ENCODE measurements at places on chromosomes 11 and 22. TPM values are rescaled to one million over a fixed set of nuclear protein-coding genes. Genes with fewer than 3 reads are reported as not detected.

DNA sequence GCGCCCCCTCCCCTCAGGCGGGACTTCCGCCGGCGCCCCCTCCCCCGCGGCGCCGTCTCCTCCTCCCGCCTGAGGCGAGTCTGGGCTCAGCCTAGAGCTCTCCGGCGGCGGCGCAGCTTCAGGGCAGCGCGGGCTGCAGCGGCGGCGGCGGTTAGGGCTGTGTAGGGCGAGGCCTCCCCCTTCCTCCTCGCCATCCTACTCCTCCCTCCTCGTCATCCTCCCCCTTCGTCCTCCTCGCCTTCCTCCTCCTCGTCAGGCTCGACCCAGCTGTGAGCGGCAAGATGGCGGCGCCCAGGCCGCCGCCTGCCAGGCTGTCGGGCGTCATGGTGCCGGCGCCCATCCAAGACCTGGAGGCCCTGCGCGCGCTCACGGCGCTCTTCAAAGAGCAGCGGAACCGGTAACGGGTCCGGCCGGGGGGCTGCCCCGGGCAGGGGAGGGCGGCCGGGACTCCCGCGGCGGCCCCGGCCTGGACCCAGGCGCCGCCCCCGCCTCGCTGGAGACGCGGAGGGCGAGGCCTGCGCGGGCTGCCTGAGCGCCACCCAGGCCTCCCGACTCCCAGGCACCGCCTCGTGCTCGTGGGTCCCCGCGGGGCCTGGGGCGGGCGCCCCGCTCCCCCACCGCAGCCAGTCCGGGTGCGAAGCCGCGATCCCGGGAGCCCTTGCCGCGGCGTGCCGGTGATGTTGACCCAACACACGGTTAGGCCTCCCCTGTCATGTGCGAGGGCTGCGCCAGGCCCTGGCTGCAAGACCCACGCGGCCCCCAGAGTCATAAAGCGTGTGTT is at the start of gene ATXN10:
ATXN10 (plus strand) TSS at position 52 of the 781 bp plus-strand sequence; CDS start at position 282, 230 bp downstream.
- H3K4me3 ChIP-seq = peak within 1 kb of the TSS; percentile 89
- H3K4me1 ChIP-seq = peaks cover 31% of the 10 kb centered on the region
- peaks cover 12% of the 10 kb centered on the region for H3K36me3 ChIP-seq
- peaks cover 7% of the 10 kb centered on the region for H3K27me3 ChIP-seq
- peak within 1 kb of the TSS; percentile 69 for H3K27ac ChIP-seq

DNA sequence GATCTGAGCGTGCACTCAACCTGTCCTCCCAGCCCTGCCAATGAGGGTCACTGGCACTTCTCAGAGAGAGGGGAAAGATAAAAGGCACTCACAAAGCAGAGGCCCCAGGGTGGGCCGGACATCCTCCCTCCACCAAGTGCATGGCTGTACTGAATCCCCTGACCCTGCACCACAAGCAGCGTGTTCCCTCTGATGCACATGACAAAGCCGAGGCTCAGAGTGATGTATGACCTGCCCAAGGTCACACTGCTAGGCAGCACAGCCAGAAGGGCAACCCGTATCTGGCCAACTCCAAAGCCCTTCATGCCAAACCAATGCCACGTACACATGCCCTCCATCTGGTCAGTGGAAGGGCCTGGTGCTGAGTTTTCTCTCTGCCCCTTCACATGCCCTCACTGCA is 22.1 kb downstream of the SPATA19 start:
- DNase-seq = no peak
- H3K27me3 ChIP-seq = peaks cover 3% of the 10 kb centered on the region
- H3K4me1 ChIP-seq = no peaks in the 10 kb centered on the region
- no peak overlapping the region for H3K27ac ChIP-seq

DNA sequence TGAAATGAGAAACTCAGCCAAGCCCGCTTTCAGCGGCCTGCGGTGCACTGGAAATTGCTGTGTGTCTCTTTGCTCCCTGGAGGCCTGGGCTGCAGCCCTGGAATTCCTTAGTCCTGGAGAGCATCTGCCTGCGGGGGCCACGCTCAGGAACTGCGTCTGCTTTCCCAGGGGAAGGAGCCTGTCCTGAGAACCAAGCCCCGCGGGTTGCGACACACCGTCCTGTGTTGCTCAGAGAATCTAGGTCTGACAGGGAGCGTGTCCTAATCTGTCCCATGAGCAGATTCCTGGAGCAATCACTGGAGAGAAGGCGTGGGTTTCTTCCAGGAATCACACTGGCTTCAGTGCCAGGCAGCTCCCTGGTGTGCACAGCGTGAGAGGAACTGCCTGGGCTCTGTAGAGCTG is 708.1 kb downstream of the BRD1 start:
- H3K4me1 ChIP-seq = no peaks in the 10 kb centered on the region
- no peak overlapping the region for H3K27ac ChIP-seq
- peaks cover 4% of the 10 kb centered on the region for H3K27me3 ChIP-seq
- H3K4me3 ChIP-seq = no peak overlapping the region
- H3K36me3 ChIP-seq = no peaks in the 10 kb centered on the region

DNA sequence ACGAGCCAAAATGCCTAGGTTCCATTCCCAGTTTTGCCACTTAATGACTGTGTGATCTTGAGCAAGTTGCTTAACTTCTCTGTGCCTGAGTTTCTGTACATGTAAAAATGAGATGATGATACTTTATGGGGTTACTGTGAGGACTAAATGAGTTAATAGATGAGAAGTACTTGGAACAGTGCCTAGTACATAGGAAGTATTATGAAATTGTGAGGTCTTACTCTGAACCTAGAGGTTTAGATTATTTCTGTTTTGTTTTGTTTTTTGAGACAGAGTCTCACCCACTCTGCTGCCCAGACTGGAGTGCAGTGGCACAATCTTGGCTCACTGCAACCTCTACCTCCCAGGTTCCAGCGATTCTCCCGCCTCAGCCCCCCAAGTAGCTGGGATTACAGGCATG is 227.0 kb upstream of the POU2AF2 start:
- no peak for DNase-seq
- no peaks in the 10 kb centered on the region for H3K36me3 ChIP-seq
- peaks cover 4% of the 10 kb centered on the region for H3K27me3 ChIP-seq
- H3K4me3 ChIP-seq = no peak overlapping the region
- no peak overlapping the region for H3K27ac ChIP-seq

GRCh38 chr11:113199866-113200265 is 114.5 kb upstream of the TTC12 start:
- no peaks in the 10 kb centered on the region for H3K36me3 ChIP-seq
- H3K27me3 ChIP-seq = peaks cover 16% of the 10 kb centered on the region
- no peak overlapping the region for H3K4me3 ChIP-seq
- DNase-seq = no peak

GRCh38 chr11:87397011-87397865 is 359.5 kb downstream of the TMEM135 start:
- no peak overlapping the region for H3K4me3 ChIP-seq
- no peak for DNase-seq
- H3K36me3 ChIP-seq = no peaks in the 10 kb centered on the region
- peaks cover 11% of the 10 kb centered on the region for H3K27me3 ChIP-seq

DNA sequence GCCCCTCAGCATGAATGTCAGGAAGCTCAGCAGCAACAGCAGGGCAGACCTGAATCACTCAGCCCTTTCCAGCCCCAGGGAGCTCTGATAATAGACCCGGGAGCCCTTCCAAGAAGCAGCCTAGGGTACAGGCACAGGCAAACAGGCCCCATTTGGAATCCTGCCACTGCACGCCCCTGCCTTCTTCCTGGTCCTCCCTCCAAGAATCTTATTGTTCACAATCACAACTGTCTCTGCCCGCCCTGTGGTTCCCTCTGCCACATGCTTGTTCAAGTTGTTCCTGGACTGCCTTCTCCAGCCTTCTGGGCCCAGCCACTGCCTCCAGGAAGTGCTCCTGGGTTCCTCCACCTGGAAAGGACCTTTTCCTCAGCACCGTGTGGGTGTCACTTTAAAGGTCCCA is 54.6 kb downstream of the LRRC32 start:
- H3K27me3 ChIP-seq = peaks cover 13% of the 10 kb centered on the region
- H3K36me3 ChIP-seq = no peaks in the 10 kb centered on the region
- no peak overlapping the region for H3K27ac ChIP-seq

- H3K4me1 ChIP-seq = peaks cover 40% of the 10 kb centered on the region
- no peak overlapping the region for H3K27ac ChIP-seq
- DNase-seq = no peak
- no peaks in the 10 kb centered on the region for H3K27me3 ChIP-seq
Measured at GRCh38 chr11:117016246-117016645, 82.0 kb downstream of the SIK3 start.

DNA sequence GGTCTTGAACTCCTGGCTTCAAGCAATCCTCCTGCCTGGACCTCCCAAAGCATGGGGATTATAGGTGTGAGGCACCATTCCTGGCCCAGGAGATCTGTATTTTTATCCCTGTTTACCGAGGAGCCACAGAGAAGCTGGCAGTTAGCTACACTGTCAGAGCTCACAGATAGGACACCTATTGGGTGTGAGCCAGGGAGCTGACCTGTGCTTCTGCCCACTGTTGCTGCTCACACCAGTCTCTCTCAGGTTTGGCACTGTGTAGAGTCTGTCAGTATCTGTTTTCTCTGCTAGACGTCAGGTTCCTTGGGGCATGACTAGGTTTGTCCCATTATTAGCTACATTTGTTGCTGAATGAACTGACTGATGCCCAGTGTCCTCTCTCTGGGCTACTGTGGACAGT is 17.5 kb downstream of the PPP6R2 start:
- H3K4me1 ChIP-seq = peaks cover 36% of the 10 kb centered on the region
- H3K27ac ChIP-seq = no peak overlapping the region
- no peak overlapping the region for H3K4me3 ChIP-seq
- no peak for DNase-seq
- H3K27me3 ChIP-seq = no peaks in the 10 kb centered on the region

GRCh38 chr11:95067039-95067840 is 521 bp downstream of the SRSF8 start:
- H3K27me3 ChIP-seq = peaks cover under 1% of the 10 kb centered on the region
- peaks cover 25% of the 10 kb centered on the region for H3K4me1 ChIP-seq
- peak; percentile 76 for DNase-seq
- H3K36me3 ChIP-seq = peaks cover 14% of the 10 kb centered on the region
- H3K27ac ChIP-seq = peak overlapping the region; percentile 94

DNA sequence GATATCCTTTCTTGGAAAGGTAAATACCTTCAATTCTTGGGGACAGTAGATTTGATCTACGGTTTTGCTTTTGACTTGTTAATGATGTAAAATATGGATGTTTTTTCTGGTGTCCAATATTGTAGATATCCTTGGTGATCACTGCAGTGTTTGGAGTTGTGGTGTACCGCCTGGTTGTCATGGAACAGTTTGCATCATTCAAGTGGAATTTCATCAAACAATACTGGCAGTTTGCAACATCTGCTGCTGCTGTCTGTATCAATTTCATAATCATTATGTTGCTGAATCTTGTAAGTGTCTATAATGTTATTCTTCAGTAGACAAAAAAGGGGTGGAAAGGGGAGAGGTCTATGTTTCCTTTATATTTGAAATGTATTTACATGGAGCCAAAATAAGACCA is 27.4 kb upstream of the MUC15 start:
- no peaks in the 10 kb centered on the region for H3K27me3 ChIP-seq
- H3K4me1 ChIP-seq = no peaks in the 10 kb centered on the region
- H3K27ac ChIP-seq = no peak overlapping the region
- no peak overlapping the region for H3K4me3 ChIP-seq
- no peak for DNase-seq

DNA sequence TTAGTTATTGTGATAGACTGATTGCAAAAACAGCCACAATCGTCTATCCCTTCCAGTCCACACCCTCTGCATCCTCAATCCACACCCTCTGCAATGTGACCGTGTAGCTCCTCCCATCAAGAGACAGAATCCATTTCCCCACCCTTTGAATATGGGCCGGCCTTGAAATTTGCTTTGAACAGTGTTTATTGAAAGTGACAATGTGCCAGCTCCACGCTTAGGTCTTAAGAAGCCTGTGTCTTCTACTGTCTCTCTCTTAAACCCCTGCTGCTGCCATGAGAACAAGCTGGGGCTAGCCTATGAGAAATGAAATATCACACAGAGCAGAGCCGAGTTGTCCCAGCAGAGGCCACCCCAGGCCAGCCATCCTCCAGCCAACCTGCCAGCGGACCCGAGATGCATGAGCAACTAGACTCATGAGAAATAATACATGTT is 22.3 kb upstream of the MICAL2 start:
- H3K36me3 ChIP-seq = peaks cover 3% of the 10 kb centered on the region
- H3K27me3 ChIP-seq = peaks cover 3% of the 10 kb centered on the region
- peaks cover 76% of the 10 kb centered on the region for H3K4me1 ChIP-seq
- DNase-seq = peak; percentile 56

DNA sequence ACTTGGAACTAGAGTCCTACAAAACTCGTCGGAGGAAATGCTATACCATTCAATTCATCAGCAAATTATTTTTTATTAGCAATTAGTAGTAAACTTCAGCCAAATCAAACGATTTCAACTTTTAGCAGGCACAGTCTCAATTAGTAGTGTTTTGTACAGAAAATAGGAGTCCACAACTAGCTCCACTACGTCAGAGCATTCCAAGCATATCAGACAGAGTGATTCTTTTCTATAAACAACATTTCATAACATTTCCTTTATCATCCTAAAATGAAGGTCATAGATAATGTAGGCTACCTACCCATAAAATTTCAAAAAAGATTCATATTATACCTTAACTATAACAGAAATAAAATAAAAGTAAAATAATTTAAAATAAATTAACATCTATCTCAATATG is 169.9 kb downstream of the KIF18A start:
- no peak overlapping the region for H3K27ac ChIP-seq
- H3K27me3 ChIP-seq = no peaks in the 10 kb centered on the region
- no peaks in the 10 kb centered on the region for H3K36me3 ChIP-seq
- H3K4me1 ChIP-seq = no peaks in the 10 kb centered on the region

- no peak overlapping the region for H3K27ac ChIP-seq
- no peak for DNase-seq
- peaks cover 12% of the 10 kb centered on the region for H3K4me1 ChIP-seq
- no peaks in the 10 kb centered on the region for H3K36me3 ChIP-seq
Measured at GRCh38 chr22:49662681-49663080, 165.0 kb downstream of the BRD1 start.

DNA sequence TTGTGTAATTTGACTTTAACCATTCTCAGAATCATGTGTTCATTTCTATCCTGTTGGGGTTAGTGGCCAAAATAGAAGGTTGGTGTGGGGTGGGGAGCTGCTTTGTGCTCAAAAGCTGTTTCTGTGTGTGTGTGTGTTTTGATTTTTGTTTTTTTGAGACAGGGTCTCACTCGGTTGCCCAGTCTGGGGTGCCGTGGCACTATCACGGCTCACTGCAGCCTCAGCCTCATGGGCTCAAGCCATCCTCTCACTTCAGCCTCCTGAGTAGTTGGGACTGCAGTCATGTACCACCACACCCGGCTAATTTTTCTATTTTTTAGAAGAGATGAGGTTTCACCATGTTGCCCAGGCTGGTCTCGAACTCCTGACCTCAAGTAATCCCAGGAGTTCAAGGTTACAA is 18.1 kb upstream of the AIFM3 start:
- no peak overlapping the region for H3K27ac ChIP-seq
- H3K27me3 ChIP-seq = no peaks in the 10 kb centered on the region
- H3K4me3 ChIP-seq = no peak overlapping the region

Gene PRPF19
- total RNA-seq = 99.2 TPM

Gene PIK3IP1
- 57.8 TPM for total RNA-seq

Gene BACE1-AS
- 5.6 TPM for total RNA-seq

Gene NNMT
- total RNA-seq = not detected

Gene SERPING1
- total RNA-seq = 0.93 TPM

Gene UNC93B1
- total RNA-seq = 42.0 TPM

Gene KLHL35
- 0.60 TPM for total RNA-seq

Gene TSGA10IP
- total RNA-seq = not detected
